ENCODE measurements at places on chromosomes 5 and 9. TPM values are rescaled to one million over a fixed set of nuclear protein-coding genes. Genes with fewer than 3 reads are reported as not detected.

- ATAC-seq = no peak
Observed at GRCh38 chr5:67672636-67673035, 476.0 kb upstream of the CD180 start.

DNA sequence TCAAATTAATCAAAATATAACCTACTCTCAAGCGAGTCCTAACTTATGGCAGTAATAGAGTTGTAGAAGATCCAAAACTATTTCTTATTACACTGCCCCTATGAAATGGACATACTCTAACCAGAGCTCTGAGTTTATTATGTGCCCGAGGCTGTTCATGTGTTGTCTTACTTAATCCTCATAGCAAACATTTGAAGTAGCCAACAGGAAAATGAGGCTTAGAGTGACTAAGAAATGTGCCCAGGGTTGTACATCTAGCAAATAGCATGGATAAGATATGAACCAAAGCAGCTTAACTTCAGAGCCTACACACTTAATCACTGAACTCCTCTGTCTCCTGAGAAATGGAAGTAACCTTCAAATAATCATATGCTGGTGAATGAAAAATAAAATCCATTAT, 1551.7 kb downstream of the MAT2B start:
- no peak for ATAC-seq

- no peak for ATAC-seq
Observed at GRCh38 chr5:137431051-137431450, 68.1 kb downstream of the SPOCK1 start.

GRCh38 chr5:96876292-96876850, at the start of gene ERAP2:
ERAP2 (plus strand) TSS chr5:96876500; CDS start chr5:96879686, 3,186 bp downstream.
- ATAC-seq = peak; percentile 55

DNA sequence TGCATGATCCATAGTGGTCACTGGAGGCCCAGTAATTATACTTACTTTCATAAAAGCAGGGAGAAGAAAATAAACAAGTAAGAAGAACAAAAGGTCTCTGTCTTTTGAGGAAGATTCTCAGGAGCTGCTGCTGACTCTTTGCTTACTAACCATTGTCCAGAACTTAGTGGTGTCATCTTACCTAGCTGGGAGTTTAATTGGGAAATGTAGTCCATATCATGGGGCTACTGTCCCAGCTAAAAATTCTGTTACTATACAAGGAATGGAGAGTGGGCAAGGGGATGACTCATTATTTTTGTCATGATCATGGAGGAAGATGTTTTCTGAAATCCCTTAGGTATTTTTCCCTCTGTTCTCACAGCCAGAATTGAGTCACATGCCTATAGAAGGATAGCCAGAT, 639.3 kb downstream of the MTRR start:
- ATAC-seq = no peak

GRCh38 chr9:114878879-114879564, 51.4 kb downstream of the TNFSF8 start:
- no peak for ATAC-seq

GRCh38 chr5:132506094-132506692, 15.6 kb upstream of the IRF1 start:
- ATAC-seq = peak; percentile 81

DNA sequence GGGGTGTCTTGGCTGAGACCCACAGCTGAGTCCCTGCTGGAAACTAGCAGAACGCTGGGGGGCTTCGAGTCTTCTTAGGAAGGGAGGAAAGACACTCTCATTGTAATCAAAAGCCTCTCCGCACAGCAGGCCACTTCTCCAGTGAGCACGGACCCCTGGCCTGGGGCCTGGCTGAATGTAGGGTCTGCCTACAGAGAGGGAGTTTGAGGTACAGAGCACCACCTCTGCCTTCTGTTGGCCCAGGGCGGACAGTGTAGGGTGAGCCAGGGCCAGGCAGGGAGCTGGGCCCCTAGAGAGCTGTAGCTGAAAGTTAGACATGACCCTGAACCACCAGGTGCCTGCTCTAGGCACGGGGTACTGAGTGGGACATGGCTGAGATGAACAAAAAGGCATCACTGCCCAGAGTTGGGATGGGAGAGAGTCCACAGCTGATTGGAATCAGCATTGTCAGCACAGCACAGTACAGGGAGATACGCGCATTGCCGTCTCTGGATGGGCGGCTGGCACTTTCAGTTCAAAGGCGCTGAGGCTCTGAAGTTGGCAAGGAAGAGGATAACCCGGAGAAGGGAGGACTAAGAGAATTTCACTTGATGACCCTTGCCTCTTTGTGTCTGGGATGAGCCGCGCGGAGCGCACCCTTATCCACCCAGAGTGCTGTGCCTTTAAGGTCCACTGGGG, 363 bp upstream of the SLC25A48 start:
- ATAC-seq = peak; percentile 75

Gene INSL6
- total RNA-seq = not detected

Gene PBX3
- 59.9 TPM for total RNA-seq

Gene SLC36A3
- not detected for total RNA-seq

Gene CDK5RAP2
- total RNA-seq = 41.6 TPM

Gene PITX1
- total RNA-seq = 112 TPM

All from gastroesophageal sphincter (tissue), 4 donors.